ENCODE measurements at places on chromosomes 5 and 9.
A peak's percentile ranks its signal among the peaks of the same experiment; 100 is the strongest.

DNA sequence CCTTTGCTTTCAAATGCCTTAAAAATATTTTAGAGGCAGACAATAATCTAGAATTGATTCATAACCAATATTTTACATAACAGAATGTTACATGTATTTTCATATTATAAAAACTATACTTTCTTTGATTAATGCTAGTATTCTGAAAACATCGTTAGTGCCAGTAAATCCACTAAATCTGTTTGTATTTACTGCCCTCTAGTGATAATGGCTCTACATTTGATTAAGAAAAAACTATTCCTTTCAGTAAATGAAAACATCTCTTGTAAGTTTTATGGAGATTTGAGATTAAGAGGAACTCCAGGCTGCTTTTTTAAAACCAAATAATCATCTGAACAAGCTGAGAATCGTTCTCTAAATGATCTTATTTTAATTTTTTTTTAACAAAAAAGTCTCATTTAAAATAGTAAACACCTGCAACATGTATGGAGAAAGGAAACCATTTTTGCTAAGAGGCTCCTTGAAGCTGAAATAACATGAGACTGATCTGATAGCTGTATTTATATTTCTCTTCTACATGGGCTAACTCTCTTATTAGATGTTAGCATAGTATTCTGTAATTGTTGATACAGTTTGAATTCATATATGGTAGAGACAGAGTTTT lies 424.7 kb downstream of the RAB3C start:
- DNase-seq, result no peak

- DNase-seq, result no peak
Observed at GRCh38 chr5:65861830-65862241, 64.5 kb upstream of the ERBIN start.

- no peak for DNase-seq
Observed at GRCh38 chr5:78706825-78707224, 58.3 kb upstream of the LHFPL2 start.

- DNase-seq, result no peak
Observed at GRCh38 chr5:154200221-154200620, 9.7 kb downstream of the GALNT10 start.

DNA sequence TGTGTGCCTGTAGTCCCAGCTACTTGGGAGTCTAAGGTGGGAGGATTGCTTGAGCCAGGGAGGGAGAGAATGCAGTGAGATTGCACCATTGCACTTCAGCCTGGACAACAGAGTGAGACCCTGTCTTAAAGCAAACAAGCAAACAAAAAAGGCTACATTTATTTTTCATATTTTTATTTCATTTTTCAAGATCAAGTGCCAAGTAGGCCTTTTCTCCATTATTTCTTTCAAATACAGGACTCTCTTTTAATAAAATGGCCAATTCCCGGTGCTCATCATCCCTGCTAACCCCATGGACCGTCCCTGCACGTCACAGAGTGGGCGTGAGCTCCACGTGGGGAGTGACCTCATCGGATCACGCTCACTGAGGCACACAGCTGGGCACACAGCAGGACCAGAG lies 9.3 kb upstream of the GBGT1 start:
- no peak for DNase-seq

DNA sequence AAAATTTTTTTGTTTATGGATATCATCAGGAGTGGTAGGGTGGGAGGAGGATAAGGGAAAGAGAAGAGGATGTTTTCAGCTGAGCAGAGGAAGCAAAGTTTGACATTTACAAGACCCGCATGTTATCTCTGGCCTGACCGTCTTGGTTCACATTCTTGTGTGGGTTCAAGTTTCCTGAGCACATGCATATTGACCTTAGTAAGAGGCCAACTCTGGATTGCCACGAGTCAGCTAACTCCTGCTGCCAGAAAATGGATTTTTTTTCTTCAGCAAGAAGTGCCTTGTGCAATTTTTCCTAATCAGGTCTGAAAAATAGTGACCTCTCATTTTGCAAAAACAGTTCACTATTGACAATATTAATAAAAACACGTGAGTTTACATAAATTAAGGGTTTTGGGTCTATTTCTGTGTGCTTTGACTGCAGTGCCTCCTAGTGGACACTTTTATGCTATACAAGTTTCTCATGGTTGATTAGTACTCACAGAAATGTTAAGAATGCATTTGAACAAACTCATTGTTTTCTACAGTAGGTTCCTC lies 27.1 kb upstream of the BASP1 start:
- DNase-seq, result no peak

- DNase-seq, result no peak
Observed at GRCh38 chr9:126449725-126450667, 123.4 kb downstream of the MVB12B start.

GRCh38 chr5:109865637-109866036 lies 175.9 kb downstream of the MAN2A1 start:
- DNase-seq, result no peak

DNA sequence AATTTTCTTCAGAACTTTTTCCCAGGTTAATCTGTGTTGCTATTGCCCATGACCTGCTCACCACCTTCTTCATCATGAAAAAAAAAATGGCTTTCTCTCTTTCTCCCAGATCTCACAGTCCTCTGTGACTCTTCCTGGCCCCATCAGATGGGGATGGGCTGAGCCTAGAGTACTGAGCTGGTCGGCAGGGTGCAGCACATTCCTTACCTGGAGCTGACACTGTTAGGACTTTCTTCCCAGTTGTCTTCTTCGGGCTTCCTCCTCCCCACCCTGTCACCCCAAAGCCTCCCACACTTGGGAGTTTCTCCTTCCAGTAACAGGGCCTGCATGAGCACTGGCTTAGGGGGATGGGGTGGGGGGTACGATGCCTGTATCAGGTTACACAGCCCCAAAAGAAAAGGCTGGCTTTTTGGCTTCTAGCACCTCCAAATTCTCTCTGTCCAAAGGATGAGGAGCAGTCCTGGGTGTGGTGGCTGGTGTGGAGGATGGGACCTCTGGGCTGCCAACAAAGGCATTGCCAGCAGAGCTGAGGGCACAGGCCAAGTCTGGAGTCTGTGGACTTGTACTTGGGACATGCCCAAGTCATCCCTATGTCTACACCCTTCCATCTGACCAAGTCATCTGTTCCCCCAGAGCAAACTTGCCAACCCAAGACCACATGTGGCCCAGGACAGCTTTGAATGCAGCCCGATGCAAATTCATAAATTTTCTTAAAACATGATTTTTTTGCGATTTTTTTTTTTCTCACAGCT lies 68.0 kb upstream of the HSPA9 start:
- DNase-seq, result no peak

- no peak for DNase-seq
Observed at GRCh38 chr9:89528540-89528939, 30.6 kb upstream of the SEMA4D start.

GRCh38 chr5:73280386-73280785 lies 107.4 kb downstream of the TMEM174 start:
- no peak for DNase-seq

- no peak for DNase-seq
Observed at GRCh38 chr9:80074439-80074838, 502.7 kb downstream of the TLE4 start.

GRCh38 chr5:147611483-147611882 lies 101.6 kb upstream of the DPYSL3 start:
- no peak for DNase-seq

DNA sequence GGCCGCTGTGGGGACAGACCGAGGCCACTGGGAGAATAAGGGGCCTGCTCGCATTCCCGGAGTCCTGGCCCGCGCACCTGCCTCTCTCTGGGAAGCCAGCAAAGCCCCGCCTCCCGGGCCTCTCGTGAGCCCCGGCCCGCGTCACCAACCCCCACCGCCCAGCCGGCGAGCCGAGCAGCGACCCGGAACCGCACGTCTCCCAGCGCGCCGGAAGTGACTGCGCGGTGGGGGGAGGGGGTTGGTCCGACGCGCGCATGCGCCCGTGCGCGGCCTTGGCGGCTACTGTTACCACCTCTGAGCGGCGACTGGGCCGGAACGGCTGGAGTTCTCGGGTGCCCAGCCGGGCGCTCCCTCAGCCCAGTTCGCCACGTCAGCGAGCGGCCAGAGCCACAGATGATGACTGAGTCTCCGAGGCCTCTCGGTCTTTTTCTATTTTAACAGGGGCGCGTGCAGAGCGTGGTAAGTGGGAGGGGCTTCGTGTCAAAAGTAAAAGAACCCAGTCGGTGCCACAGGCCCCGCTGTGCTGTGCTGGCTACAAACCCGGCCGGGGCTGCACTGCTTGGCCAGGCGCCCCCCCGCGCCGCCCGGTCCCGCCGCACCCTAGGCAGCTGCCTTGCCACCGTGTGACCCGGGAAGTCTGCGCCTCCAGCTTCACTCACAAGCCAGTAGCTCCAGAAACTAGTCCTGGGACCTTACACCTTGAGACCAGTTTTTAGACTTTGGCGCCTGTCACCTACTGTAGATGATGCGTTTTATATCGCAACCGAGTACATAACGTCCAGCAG lies at the start of gene GOLGA1:
GOLGA1 (minus strand) TSS at position 190 of the 785 bp plus-strand sequence. CDS start 2,372 bp downstream, outside the sequence.
- DNase-seq, result peak; percentile 91

GRCh38 chr5:156888520-156888919 lies 38.4 kb downstream of the PPP1R2B start:
- DNase-seq, result no peak

- no peak for DNase-seq
Observed at GRCh38 chr9:124695280-124695890, 75.7 kb downstream of the NR6A1 start.

DNA sequence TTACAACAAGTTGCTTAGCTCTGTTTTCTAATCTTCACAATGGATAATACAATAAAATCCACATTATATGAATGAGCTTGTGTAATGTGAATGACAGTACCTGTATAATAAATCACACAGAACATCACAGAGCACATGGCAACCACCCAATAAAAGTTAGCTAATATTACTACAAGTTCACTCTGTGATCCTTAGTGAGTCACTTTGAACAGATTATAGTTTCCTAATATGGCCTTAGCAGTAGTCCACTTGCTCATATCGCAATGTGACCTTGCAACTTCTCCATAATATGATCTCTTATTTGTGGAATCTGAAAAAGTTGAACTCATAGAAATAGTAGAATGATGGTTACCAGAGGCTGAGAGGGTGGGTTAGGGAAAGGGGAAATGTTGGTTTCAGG lies 361.3 kb downstream of the PTPRD start:
- no peak for DNase-seq

DNA sequence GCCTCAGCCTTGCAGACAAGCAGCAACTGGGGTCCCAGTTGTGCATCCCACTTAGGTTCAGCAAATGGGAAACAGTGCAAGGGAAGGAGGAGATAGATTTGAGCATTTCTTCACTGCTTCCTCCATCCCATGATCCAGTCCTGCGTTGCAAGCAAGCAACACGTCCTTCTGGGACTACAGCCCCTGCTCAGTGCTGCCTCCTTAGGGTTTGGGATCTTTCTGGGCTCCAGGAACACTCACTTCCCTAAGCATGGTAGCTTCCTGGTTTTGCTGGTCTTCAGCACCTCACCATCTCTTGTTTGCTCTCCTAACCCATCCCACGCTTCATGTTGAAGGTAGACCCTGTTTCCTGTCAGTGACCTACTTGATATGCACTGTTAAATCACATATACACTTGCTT lies 444.7 kb downstream of the MED10 start:
- no peak for DNase-seq

GRCh38 chr9:2291980-2292704 lies 277.0 kb downstream of the SMARCA2 start:
- DNase-seq, result no peak

GRCh38 chr5:119451561-119451960 lies 736 bp upstream of the HSD17B4 start:
- no peak for DNase-seq

DNA sequence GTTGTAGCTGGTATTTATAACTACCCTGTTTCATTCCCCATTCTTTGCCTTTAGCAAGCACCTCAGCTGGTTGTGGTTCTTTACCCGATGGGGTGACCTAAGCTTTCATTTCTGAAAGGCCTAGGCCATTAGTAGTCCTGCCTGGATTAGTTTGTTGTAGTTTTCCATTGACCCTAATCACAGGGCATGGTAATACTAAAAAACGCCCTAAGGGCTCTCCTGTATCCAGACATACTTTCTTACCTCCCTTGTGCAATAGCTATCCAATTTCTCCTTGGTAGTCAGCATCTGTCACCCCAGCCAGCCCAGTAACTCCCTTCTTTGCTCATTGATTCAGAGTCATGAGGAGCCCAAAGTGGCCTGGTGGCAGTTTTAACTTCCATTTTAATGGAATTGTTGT lies 24.0 kb downstream of the TMOD1 start:
- DNase-seq, result no peak

- no peak for DNase-seq
Observed at GRCh38 chr5:173498286-173498685, 118.2 kb downstream of the BOD1 start.

DNA sequence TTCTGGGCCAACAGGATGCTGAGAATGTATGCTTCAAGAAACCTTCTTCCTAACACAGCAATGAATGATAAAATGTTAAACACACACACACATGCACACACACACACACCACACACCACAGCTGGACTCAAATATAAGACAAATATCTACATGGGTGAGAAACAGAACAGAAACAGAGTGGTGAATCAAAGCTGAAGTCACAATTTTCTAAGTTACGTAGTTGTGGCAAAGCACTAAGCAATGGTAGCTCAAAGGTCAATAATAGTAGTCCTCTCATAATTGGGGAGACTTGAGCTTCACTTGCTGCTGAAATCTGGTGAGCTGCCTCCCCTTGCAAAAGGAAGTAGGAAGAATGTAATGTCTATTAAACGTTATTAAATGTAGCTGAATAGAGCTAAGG lies 33.7 kb upstream of the ITGA1 start:
- no peak for DNase-seq

DNA sequence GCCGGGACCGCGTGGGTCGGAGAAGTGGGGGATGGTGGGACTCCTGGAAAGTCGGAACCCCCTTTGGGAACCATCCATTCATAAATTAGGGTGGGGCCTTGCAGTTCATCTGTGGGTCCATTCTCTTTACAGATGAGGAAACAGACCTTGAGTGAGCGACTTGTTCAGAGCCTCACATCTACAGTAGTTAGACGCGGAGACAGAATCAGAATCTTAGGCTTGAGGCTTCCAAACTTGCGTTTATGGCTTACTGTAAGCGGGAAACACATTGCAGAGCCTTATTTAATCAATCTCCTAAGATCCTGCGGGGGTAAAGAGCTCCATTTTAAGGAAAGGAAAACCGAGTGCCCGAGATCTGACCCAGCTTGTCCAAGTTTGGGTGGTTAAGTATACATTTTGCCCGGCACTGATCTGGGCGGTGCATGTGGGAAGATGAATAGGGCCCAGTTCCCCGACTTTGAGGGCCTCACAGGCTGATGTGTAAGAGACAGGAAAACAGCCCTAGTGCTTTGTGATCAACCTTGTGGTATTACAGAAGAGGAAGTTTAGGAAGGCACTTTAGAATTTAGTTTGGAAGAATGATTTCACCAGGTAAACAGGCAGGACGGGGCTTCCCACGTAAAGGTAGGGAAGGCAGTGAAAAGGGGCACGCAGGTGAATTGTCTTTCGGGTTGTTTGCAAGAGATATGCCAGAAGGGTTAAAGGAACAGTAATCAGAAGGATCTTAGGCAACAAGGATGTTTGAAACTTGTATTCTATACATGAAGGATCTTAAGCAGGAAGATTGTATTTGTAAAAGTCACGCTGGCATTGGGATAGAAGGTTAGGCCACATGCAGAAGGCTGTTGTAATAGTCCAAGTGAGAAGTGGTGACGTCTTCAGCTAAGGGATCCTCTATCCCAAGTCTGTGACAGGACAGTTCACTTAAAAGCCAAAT lies 744 bp downstream of the TARS1 start:
- peak; percentile 8 for DNase-seq

GRCh38 chr5:141714542-141715310 lies 32.7 kb upstream of the ARAP3 start:
- no peak for DNase-seq

- no peak for DNase-seq
Observed at GRCh38 chr9:90773617-90774016, 28.0 kb upstream of the SYK start.
